A549 treated with GW870086 at 1 μM for 4 hours (cell line): ENCODE measurements at places on chromosomes 2 and 18. TPM values are rescaled to one million over a fixed set of nuclear protein-coding genes. Genes with fewer than 3 reads are reported as not detected.

NFE2L2 gene
- 41.5 to 52.9 TPM (median 50.7 TPM) in 5 replicates for total RNA-seq

PAX8 gene
- total RNA-seq = 0.65 to 1.3 TPM (median 0.95 TPM) in 5 replicates

SIX2 gene
- 0.23 to 0.56 TPM (median 0.43 TPM) in 5 replicates for total RNA-seq

CRYBA2 gene
- not detected in 5 replicates for total RNA-seq
